Left ventricle myocardium inferior (tissue), 1 donor: ENCODE measurements at places on chromosomes 4 and X. TPM values are rescaled to one million over a fixed set of nuclear protein-coding genes. Genes with fewer than 3 reads are reported as not detected.

DNA sequence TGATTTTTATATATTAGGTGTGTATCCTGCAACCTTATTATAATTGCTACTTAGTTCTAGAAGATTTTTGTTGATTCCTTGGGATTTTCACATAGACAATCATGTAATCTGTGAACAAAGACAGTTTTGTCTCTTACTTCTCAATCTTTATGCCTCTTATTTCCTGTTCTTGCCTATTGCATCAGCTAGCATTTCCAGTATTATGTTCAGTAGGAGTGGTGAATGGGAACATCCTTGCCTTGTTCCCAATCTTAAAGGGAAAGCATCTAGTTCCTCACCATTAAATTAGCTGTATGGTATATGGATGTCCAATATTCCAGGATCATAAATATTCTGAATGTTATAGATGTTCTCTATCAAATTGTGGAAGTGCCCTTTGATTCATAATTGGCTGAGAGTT, 41.8 kb downstream of the AWAT2 start:
- DNase-seq: no peak

DNA sequence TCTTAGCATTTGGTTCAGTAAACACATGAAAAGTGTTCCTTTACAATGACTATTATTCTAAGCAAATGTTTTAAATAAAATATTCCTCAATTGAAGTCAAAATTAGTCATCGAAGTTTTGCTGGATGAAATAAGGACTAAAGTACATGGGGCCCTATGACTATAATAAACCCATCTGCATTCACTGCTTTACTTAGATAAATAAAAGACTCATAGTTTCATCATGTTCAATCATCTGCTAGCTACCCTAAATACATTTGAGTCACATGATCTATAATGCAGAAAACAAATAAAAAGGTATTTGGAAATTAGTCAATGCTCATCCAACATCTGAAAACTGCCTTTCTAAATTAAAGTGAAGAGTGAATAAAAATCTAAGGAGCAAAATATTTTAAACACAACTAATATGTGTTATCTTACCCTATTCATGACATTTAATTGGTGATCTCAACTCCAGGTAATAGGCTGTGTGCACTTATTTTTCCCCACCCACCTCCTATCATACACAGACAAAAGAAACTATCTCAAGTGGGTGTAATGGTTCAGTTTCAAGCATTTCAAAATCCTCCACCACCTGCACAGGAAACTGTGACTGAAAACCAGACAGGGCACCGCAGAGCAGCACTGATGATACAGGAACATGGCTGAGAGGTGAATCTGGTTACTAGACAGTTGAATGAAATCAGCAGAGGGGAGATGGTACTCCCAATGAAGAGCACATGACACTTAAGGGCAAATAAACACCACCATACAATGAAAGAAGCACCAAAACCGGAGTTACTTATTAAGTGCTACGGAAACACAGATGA, 78.6 kb downstream of the CAMK2D start:
- DNase-seq: no peak

GRCh38 chr4:142201041-142201440, 564.7 kb downstream of the IL15 start:
- DNase-seq: no peak

- DNase-seq: no peak
Measured at GRCh38 chr4:3184725-3185124, 64.2 kb upstream of the MSANTD1 start.

- no peak for DNase-seq
Measured at GRCh38 chr4:7947927-7948326, 8.3 kb upstream of the AFAP1 start.

GRCh38 chr4:109764789-109765402, 35.0 kb upstream of the PLA2G12A start:
- no peak for DNase-seq

DNA sequence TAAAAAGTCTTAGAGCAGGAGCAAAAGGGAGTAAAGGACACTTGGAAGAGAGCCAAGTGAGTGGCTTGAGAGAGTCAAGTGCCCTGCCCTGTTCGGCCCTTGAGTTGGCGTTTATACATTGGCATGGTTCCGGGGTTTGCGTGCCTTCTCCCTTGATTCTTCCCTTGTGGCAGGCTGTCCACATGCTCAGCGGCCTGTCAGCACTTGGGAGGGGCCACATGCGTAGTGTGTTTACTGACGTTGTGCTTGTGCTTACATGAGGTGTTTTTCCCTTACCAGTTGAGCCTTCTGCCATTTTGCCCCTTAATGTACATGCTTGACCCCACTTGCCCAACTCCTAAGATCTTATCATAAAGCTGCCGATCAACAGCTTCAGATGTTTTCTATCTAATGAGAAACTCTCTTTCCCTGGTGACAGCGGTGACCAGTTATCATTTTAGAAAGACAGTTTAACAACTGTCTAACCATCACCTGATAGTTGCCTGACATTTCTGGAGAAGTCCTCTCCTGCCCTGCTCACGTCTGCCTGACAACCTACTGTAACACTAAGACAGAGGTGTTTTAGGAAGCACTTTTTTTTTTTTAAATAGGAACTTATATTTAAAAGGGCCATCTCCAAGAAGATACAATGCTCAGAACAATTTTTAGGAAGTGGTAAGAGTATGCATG, 49.5 kb upstream of the GC start:
- no peak for DNase-seq

DNA sequence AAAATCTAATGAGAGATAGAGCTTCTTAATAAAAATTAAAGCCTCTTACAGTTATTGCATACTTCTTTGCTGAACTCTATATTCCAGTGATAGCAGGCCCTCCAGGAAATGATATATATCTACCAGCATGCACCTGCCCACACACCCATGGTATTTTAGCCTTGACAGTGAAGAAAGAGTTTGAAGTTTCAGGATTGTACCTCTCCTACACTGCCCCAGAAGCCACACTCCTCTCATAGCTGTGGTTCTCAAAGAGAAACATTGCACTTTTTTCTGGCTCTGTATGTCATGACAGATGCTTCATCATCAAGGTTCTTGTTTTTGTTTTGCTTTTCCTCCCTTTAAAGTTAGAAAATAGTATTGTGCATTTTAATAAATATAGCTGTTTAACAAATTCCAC, 34.0 kb downstream of the INPP4B start:
- DNase-seq: no peak

- DNase-seq: no peak
Measured at GRCh38 chr4:95428291-95429070, 120.3 kb downstream of the UNC5C start.

DNA sequence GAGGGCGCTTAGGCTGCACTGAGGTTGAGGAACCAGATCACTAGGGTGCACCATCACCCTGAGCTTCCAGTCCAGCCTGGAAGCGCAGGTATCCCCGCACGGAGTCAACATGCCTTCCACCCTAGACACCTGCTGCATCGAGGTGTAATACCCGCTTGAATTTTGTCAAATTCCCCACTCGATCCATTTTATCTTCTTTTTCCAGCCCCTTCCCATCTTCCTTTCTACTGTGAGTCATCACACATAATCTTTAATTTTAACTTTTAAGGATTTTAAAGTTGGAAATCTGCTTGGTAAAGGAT, 821 bp downstream of the PLK4 start:
- no peak for DNase-seq

DNA sequence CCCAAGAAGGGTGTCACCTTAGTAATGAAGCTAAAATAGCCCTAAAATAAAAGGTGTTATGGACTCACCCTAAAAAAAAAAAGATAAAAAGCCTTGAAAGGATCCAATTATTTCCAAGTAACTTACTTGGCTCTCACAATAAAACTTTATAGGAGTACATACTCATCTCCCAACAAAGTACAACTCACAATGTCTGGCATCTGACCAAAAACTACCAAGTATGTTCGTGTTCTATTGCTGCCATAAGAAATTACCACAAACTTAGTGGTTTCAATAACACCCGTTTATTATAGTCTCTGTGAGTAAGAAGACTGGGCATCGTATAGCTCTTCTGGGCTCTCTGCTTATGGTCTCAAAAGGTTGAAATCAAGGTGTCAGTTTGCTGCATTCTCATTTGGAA, 51.0 kb downstream of the BEX1 start:
- DNase-seq: no peak

DNA sequence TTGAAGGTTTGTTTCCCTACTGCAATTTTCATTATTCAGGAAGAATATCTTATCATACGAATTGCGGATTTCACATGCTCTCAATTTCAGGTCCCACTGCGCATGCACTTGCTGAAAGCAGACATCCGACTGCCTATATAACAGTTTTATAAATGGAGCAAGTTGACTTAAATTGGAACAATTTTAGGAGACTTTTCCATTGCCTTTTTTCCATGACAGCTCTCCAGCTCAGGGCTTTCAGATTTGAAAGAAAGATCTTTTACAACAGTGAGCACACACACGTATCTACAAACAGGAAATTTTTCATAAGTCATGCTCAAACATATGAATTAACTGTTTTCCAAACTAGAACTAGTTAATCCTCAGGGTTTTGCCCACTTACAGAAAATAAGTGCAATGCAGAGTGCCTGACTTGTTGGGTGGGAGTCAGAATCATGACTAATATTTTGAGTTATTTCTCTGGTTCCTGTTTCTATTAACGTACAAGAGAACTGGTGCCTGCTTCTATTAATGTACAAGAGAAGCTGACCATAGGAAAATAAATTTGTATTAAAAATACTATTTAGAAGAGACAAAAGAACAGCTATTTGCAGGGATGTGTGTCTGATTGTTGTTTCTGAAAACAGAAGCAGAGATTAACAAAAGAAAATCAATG, 137.9 kb downstream of the GPC3 start:
- no peak for DNase-seq

- DNase-seq: no peak
Measured at GRCh38 chr4:59180161-59180560, 2020.0 kb upstream of the ADGRL3 start.

DNA sequence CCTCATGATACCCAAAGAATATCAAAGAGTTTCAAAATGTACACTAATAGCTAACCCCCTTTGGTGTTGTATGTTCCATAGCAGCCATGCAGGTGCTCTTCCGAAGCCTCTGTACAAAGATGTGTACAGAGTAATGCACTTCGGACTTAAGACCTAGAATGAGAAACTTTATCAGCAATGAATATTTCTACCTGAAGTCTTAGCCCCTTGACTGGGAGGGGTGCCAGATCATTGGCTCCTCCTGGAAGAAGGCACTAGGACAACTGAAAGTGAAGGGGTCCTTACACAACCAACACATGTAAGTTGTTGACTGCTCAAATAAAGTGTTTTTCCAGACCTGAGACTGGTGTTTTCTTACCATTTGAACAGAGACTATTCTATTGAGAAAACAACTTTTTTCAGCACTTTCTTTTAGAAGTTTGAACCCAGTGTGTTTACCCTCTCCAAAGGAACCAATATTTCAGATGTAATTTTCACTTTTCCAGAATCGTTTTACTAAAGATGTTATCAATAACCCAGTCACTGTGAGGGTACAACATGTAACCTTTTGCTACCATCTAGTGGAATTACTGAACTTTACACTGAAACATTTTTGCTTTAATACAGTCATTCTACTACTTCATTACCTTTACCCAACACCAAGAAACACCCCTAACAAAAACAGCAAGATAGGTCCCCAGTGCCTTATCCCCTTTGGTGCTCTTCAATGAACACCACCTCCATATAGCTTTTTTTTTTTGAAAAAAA, 33.3 kb upstream of the PRDX4 start:
- no peak for DNase-seq

DNA sequence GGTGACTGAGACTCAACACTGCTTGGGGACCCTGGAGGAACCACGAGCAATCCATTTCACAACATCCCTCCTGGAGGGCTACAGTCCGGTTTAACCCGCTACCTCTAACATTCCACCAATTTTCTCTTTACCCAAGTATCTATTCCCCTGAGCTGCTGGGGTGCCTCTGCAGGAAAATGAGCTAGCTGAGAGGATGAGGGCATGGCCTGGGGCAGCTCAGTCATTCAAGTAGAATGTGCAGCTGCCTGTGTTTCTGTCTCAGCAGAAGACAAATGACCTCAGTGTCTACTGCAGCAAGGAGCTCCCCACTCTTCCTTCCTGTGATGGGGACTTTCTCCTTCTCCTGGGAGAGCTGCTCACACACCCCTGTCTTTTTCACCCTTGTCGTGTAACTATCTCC, 120.8 kb downstream of the ZNF518B start:
- DNase-seq: no peak

DNA sequence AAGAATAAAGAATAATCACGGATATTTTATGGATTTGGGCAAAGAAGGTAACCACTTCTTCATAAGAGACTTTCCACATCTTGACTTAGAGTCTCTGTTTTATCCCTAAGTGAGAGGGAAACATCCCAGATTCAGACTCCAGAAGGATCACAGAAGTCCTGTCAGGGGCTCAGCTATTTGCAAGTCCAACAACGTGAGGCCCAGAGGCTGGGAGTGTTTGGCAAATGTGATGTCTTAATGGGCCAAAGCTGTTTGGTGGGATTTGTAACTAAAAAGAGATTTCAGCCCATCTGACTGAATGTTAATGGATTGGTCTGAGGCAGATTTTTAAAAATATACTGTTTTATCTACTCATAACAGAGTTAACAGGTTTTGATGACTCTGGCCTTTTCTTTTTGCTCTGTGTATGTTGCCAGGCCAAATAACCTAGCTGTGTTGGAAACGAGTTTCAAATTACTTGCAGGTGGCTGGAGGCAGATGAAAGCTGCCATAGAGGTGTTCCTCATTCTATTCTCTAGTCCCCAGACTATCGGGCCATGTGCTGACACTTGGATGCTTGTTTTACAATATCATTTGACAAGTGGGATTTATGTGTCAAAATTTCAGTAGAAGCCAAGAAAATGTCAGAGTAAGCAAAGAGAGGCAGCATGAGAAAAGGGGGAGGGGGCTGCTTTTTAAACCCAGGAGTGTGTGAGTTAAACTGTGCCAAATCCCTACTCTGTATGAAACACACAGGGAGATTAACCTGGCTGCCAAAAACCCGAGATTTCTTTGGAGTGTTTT, 330.9 kb downstream of the DCHS2 start:
- no peak for DNase-seq

DNA sequence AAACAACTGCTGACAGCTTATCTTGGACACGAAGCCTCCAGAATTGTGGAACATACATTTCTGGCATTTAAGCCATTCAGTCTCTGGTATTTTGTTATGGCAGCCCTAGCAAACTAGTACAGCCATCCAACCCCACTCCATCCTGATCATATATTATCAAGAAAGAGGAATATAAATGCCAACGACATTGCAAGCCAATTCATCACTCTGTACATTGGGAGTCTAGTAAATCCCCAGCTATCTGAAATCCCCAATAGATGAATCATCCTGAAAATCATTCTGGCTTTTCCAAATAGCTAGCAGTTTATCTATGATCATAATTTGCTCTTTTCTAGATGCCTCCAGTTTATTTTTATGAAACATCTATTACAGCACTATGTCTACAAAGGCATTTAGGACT, 41.1 kb downstream of the FRMD7 start:
- no peak for DNase-seq

The MAGEA8 gene
- not detected for total RNA-seq

The SPANXB1 gene
- not detected for total RNA-seq

The GPRASP2 gene
- 14.5 TPM for total RNA-seq

The SHOX gene
- not detected for total RNA-seq

The CDX4 gene
- total RNA-seq: not detected

The ADGRG4 gene
- total RNA-seq: not detected

The SYNPO2 gene
- total RNA-seq: 239 TPM
